ENCODE measurements at places on chromosomes 3 and 15. TPM values are rescaled to one million over a fixed set of nuclear protein-coding genes. Genes with fewer than 3 reads are reported as not detected.

- DNase-seq, result no peak
Measured at GRCh38 chr3:14286887-14287500, 108.4 kb downstream of the LSM3 start.

- DNase-seq, result no peak
Measured at GRCh38 chr3:10534066-10534465, 28.7 kb upstream of the ATP2B2 start.

GRCh38 chr3:192687488-192688152, 39.7 kb downstream of the FGF12 start:
- DNase-seq, result no peak

- DNase-seq, result no peak
Measured at GRCh38 chr3:62445275-62445674, 71.9 kb upstream of the FEZF2 start.

- no peak for DNase-seq
Measured at GRCh38 chr15:48761393-48762158, 49.3 kb downstream of the CEP152 start.

GRCh38 chr3:40381904-40382616, 4.9 kb upstream of the ENTPD3 start:
- DNase-seq, result no peak

DNA sequence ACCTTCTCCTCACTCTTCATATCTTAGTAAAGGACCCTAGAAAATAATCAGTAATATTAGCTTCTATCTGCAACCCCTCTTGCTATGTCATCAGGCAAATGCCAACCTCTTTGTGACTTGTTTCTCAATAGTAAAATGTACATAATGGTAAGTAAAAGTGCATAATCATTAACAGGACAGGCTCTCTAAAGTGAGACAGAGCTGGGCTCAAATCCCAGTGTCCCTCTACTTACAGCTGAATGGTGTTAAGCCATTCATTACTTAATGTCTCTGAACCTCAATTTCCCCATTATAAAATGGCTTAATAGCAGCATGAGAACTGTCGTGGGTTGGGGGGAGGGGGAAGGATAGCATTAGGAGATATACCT, 62.6 kb upstream of the ATP11B start:
- DNase-seq, result no peak

DNA sequence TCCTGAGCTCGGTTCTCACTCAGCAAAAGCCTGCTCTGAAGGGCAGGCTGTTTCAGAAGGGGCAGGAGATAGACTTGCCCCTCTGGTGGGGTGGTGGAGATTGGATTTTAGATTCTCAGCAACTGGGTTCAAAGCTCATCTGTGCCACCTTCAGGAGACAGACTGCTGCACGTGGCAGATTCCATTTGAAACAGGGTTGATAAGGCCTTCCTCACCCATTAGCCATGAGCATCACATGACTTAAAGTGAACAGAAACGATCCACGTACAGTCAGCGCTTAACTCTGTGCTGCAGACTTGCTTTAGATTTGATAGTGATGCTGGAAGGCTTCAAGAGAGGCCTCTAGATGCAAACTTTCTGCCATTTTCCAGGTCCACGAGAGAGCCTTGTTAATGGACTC, 35.0 kb upstream of the MGLL start:
- no peak for DNase-seq

DNA sequence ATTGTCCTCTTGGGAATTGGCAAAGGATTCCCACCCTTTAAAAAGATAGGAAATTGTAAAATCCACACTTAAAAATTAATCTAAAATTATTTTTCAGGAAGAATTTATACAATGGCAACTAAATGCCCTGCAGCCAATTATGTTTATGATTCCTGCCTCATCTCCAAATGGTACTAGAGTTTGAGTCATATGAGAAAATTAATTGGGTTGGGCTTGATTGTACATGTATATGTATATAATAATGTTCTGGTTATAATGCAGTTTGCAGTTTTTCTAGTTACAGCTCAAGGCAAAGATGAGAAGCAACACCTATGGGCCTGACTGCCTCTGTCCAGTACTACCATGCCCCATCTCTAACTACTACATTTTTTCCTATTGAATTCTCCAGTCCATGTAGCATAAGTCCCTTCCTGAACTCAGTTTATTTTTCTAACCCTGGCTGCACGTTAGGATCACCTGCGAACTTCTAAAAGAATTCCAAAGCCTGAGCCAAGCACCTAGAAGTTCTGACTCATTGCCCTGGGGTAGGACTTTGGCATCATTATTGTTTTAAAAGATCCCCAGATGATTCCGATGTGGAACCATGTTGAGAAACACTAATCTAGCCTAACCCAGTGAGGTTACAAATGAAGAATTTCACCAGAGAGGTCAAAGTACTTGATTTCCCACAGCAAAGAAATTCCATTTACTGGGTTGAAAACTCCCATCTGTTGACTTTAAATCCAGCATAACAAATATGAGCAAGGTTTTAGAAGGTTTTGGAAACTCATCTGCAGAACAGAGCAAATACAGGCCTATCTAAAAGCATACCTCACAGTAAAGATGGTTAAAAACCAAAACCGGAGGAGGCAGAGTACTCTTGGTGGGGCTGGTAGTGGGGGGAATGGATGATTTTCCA, 19.4 kb downstream of the TGFBR2 start:
- no peak for DNase-seq

DNA sequence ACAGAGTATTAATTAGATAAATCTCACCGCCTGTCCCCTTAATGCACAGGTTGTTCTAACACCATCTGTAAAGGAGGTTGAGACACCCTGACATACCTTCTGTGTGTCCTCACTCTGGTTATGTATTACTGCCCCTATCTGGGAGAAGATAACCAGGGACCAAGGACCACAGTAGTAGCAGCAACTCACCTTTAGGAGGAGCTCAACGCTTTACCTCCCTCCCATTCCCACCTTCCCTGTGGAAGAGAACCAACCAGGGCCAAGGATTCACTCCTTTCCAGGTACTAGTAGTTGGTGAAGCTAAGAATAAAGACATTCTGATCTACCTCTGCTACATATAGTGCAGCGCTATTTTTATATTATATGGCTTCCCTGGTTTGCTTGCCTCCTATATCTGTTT, 232.6 kb downstream of the MEX3B start:
- DNase-seq, result no peak

DNA sequence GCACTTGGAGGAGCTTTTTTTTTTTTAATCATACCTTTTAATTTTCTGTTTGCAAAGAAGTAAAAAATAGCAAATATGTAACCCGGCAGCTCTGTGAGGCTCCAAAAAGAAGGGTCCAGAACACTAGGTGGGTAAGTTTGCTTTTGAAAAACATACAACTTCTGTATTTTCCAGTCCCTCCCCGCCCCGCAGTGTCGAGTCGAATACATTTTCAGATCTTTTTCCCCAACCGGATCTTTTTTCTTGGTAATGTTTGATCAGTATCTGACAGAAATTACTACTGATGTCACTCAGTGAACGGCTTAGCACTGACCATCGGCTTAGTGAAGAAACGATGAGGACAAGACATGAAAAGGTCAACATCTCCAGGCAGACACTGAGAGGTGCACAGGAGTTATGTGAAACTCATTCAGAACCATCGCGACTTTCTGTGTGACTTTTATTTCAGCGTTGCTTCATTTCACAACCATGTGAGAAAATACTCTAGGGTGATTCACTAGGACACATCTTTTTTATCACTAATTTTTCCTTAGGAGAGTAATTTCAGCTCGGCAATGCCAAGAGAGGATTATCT, 11.0 kb downstream of the ISL2 start:
- no peak for DNase-seq

- no peak for DNase-seq
Measured at GRCh38 chr15:49492830-49493229, 69.8 kb downstream of the FGF7 start.

DNA sequence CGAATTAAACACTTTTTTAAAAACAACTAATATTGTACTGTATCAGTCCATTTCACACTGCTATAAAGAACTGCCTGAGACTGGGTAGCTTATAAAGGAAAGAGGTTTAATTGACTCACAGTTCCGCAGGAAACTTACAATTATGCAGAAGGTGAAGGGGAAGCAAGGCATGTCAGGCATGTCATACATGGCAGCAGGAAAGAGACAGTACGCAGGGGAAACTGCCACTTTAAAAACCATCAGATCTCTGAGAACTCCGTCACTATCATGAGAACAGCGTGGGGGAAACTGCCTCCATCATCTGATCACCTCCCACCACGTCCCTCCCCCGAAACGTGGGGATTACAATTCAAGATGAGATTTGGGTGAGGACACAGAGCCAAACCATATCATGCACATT, 162.8 kb upstream of the TPM1 start:
- DNase-seq, result no peak

GRCh38 chr3:194592798-194593752, 40.1 kb downstream of the TMEM44 start:
- no peak for DNase-seq

DNA sequence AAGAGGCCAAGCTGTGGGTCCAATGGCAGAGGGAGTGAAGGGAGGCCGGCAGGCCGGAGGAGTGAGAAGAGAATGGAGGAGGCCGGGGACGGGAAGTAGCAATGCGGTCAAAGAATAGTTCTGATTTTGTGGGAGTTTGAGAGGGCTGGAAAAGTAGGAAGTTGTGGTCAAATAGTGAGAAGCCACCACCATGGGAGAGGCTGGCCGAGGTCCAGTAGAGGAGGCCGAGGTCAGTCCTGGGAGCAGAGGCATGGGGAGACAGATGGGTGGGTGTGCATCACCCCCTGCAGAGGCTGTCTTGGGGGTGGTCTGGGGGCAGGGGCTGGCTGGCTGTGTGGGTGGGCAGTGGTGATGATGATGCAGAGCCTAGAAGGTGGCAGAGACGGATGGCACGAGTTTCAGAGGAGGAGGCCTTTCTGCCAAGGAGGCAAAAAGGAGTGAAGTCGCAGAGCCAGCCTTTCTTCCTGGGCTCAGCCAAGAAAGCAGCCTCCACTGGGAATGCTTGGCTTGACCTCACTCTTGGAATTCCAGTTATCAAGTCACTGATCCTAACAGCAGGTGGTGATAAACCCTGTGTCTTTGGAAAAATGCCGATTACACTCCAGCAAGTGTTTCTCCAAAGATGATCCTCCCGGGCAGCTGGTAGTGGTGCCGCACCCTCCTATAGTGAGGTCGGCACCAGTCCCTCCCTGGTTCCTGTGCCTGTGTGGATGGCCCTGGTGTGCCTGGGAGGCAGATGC, 57.3 kb downstream of the ARNT2 start:
- DNase-seq, result no peak

DNA sequence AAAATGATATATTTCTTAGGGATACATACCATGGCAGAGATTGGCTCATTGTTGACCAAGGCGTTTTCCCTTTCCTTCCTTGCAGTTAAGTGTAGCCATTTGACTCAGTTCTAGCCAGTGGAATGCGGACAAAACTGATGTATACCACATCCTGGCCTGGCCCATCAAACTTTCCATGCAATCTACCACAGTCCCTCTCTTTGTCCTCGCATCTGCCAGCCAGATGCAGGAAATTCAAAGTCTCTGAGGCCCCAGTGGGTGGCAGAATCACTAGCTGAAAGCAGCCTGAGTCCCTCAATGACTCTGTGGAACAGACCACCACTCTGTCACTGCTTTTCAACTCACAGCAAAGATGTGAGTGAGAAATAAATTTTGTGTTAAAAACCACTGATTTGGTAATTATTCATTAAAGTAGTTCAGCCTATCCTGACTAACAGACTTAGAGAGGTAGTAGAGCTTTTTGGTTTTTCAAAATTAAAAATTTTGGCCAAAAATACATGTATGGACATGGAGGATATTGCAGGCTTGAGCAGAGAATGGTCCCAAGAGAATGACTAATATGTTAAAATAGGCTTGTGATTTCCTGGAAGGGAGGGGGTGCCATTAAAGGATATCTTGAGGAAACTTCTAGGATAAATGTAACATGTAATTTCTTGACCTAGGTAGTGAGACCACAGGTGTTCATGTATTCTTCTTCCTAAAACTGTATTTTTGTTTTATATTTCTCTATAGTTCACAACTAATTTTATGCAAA, 10.9 kb downstream of the LRRFIP2 start:
- no peak for DNase-seq

The FRMD5 gene
- total RNA-seq, result 1.1 TPM

The RGMA gene
- total RNA-seq, result 32.5 TPM

The IL17RE gene
- total RNA-seq, result 121 TPM

The TMEM212 gene
- not detected for total RNA-seq

Measured in transverse colon (tissue), 4 donors.